ENCODE measurements at places on chromosomes 16 and 17.

DNA sequence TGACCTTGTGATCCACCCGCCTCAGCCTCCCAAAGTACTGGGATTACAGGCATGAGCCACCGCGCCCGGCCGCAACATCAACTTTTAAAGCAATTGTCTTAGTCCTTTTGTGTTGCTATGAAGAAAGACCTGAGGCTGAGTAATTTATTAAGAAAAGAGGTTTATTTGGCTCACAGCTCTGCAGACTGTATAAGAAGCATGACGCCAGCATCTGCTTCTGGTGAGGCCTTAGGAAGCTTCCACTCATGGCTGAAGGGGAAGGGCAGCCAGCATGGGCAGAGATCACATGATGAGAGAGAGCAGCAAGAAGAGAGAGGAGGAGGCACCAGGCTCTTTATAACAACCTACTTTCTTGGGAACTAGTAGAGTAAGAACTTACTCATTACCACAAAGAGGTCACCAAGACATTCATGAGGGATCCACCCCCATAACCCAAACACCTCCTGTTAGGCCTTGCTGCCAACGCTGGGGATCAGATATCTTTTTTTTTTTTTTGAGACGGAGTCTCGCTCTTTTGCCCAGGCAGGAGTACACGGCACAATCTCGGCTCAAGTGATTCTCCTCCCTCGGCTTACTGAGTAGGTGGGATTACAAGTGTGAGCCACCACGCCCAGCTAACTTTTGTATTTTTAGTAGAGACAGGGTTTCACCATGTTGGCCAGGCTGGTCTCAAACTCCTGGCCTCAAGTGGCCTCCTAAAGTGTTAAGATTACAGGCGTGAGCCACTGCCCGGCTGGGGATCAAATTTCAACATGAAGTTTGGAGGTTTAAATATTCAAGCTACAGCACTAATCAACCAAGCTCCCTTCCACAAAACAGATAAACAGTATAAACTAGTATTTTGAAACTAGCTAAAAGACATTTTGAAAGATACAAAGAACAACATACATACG, 21.4 kb upstream of the GPT2 start:
- no peak for DNase-seq

DNA sequence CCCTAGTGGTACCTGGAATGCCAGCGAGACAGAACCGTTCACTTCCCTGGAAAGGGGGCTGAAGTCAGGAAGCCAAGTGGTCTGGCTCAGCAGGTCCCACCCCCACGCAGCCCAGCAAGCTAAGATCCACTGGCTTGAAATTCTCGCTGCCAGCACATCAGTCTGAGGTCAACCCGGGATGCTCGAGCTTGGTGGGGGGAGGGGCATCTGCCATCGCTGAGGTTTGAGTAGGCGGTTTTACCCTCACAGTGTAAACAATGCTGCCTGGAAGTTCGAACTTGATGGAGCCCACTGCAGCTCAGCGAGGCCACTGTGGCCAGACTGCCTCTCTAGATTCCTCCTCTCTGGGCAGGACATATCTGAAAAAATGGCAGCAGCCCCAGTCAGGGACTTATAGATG, 464.7 kb upstream of the TOM1L1 start:
- DNase-seq, result no peak

GRCh38 chr17:82322526-82323453, 5.4 kb upstream of the CD7 start:
- no peak for DNase-seq

GRCh38 chr16:35196313-35196712, 1736.9 kb downstream of the TP53TG3F start:
- no peak for DNase-seq
